ENCODE measurements at places on chromosomes 6 and 20.
A peak's percentile ranks its signal among the peaks of the same experiment; 100 is the strongest.

GRCh38 chr6:133814797-133815196 is 74.1 kb upstream of the TCF21 start:
- no peak for DNase-seq

GRCh38 chr20:59273739-59274357 is 26.6 kb upstream of the EDN3 start:
- no peak for DNase-seq

DNA sequence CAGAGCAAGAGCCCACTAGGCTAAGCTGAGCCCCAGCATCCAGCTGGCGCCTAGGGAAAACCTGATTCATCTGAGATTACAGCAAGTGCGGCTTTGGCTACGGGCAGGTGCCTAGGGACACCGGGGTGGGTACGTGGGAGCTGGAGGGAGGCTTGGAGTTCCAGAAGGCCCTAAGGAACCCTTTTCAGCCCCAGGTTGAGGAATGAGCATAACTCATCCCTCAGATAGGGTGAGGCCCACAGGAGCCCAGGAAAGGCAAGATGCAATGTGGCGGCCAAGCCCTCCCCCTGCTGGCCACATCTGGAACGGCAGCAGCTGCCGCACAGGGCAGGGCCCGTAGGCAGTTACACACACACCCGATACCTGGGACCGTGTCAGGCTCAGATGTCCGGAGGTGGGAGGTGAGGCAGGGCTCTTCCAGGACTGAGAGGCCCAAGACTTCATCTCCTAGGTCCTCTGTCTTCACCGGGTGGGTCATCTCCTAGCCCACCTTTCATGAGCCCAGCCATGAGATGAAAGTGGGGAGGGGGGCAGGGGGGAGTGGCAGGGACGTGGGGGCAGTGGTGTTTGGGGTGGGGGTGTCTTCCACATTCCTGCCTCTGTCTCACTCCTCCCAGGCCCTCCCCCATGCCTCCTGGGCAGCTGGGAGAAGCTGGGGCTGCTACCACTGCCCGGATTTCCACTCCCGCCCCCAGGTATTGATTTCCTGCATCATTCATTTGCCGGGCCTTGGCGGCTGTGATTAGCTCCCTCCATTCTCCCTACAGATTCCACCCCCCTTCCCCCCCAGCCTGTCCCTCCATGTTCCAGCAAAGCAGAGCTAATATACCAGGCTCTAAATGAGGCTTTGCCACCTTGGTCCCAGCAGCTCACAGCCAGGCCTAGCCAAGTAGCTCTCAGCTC is 5.5 kb downstream of the MDGA1 start:
- peak; percentile 43 for DNase-seq

DNA sequence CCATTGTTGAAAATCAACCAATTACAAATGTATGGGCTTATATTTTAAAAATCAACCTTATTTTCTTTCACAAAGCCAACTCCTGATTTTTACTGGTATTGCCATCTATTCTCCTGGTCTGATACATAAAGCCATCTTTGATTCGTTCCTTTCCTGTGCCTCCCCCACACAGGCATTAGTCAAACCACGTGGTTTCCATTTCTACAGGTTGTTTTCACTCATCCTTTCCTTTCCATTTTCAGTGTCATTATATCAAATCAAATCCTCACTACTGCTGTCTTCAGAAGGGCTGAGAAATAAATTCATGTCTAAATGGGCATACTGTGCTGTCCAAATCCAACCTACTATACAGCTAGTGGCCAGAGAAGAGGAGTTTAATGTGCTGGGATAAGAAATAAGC is 281.3 kb downstream of the FOXC1 start:
- DNase-seq = no peak

- DNase-seq = no peak
These were observed 4.1 kb downstream of the CALHM6 start for GRCh38 chr6:116465246-116465645.

DNA sequence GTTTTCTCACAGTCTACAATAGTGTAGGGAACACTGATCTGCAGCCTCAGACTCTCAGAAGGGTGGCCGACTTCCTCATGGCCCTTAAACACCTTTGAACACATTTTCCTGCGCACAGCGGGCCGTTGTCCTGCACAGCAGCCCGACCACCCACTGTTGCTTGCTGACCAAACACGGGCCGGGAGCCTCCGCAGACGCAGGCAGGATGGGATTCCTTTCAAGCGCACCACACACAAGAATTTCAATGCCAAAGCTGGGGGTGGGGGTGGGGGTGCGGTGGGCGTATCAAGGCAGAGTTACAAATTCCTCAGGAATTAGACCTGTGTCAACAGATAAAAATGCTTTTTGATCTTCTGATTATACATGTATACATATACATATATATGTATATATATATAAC is 74.5 kb downstream of the HUS1B start:
- no peak for DNase-seq

All from C1 segment of cervical spinal cord (tissue), 14 donors.